Osteoblast (primary cell): ENCODE measurements at places on chromosomes 3 and 15. TPM values are rescaled to one million over a fixed set of nuclear protein-coding genes. Genes with fewer than 3 reads are reported as not detected.

GABRB3 gene
- total RNA-seq, result under 0.01 and 1.5 TPM in 2 replicates

PBRM1 gene
- 96.1 and 100 TPM in 2 replicates for total RNA-seq

AP3S2 gene
- total RNA-seq, result 54.8 and 63.7 TPM in 2 replicates

GRCh38 chr3:41357271-41357670 is 158.0 kb downstream of the CTNNB1 start:
- no peak overlapping the region for H3K4me3 ChIP-seq
- DNase-seq, result no peak
- H3K27ac ChIP-seq, result no peak overlapping the region
- no peaks in the 10 kb centered on the region for H3K4me1 ChIP-seq
- no peaks in the 10 kb centered on the region for H3K36me3 ChIP-seq

DNA sequence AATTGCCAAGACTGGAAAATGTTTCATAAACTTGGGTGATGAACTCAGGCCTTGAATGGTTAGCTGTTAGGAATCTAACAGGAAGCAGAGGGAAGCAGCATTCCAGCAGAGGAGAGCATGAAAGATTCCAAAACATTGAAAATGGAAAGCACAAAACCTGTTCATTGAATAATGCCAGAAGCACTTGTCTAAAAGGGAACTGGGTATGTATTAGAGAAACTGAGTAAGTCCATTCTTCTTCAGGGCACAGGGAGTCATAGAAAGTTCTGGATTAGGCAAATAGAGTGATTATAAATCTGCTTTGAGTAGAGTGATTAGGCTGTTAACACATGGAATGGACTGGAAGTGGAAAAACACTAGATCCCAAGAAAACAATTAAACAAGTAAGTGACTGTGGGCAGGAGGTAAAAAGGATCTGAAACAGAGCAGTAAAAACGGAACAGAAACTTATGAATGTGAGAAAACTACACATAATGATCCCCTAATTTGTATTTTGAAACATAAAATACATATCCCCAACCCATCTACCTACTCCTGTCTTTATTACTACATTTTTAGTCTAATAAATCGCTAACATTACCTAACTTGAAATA is 343.4 kb downstream of the TBC1D5 start:
- H3K36me3 ChIP-seq, result peaks cover 3% of the 10 kb centered on the region
- H3K27me3 ChIP-seq, result no peaks in the 10 kb centered on the region
- no peak overlapping the region for H3K27ac ChIP-seq
- DNase-seq, result no peak

- peaks cover 22% of the 10 kb centered on the region for H3K4me1 ChIP-seq
- H3K4me3 ChIP-seq, result peak overlapping the region; percentile 54
- peak; percentile 81 for DNase-seq
- H3K27ac ChIP-seq, result peak overlapping the region; percentile 54
- no peaks in the 10 kb centered on the region for H3K36me3 ChIP-seq
- no peaks in the 10 kb centered on the region for H3K27me3 ChIP-seq
Observed at GRCh38 chr3:169026543-169027182, 636.8 kb downstream of the MECOM start.

DNA sequence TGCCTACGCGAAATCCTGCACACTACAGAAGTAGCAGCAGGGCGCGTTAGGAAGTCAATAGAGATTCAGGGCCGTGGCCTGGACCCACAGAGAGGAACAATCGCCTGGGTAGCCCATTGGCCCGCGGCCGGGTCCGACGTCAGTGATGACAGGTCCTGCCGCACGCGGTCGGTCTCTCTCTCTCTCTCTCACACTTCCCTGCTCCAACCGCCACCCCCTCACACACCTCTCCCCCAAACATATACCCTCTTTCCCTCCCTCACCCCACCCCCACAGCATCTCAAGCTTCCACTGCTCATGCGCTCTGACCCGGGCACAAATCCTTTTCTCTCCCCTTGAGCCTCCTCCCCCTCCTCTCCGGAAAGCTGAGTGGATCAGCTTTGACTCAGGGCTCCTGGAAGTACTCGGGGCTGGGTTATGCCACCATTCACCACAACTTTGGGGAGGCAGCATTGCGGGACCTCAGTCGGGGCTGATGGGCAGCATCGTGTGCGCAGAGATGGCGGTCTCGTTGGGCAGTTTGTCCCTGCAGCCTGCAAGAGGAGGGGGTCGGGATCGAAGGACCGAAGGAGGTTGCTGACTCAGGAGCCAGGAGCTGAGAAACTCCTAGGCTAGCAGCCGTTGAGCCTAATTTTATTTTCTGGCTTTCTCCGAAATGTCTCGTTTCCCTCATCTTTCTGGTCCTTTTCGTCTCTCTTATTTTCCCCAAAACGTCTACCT is 9.0 kb downstream of the ZIC4 start:
- H3K4me3 ChIP-seq, result no peak overlapping the region
- H3K4me1 ChIP-seq, result no peaks in the 10 kb centered on the region
- peaks cover 89% of the 10 kb centered on the region for H3K27me3 ChIP-seq
- no peaks in the 10 kb centered on the region for H3K36me3 ChIP-seq
- peak; percentile 91 for DNase-seq

DNA sequence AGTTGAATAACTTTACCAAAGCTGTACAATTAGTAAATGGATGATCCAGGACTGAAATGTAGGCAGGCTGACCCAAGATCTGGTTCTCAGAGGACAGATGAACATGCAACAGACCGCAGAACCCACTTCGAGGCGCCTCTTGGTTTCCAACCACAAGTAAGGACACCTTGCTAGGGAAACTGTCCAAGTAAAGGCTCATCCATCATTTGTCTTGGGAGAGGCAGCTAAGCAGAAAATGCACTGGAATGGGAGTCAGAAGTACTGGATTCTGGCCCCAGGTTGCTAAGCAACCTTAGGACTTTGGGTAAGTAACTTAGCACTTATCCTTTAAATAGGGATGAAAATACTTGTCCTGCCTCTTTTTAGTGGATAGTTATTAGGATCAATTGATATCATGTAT is 366.3 kb upstream of the LRRC3B start:
- H3K27me3 ChIP-seq, result no peaks in the 10 kb centered on the region
- H3K27ac ChIP-seq, result no peak overlapping the region
- H3K36me3 ChIP-seq, result no peaks in the 10 kb centered on the region

- H3K27me3 ChIP-seq, result no peaks in the 10 kb centered on the region
- DNase-seq, result no peak
- H3K27ac ChIP-seq, result no peak overlapping the region
- H3K4me3 ChIP-seq, result no peak overlapping the region
Observed at GRCh38 chr3:69527498-69527897, 141.6 kb upstream of the FRMD4B start.

- no peaks in the 10 kb centered on the region for H3K27me3 ChIP-seq
- no peak overlapping the region for H3K4me3 ChIP-seq
- peak overlapping the region; percentile 60 for H3K27ac ChIP-seq
- H3K4me1 ChIP-seq, result peaks cover 10% of the 10 kb centered on the region
- peak; percentile 88 for DNase-seq
- no peaks in the 10 kb centered on the region for H3K36me3 ChIP-seq
Observed at GRCh38 chr3:185200639-185201038, 47.8 kb upstream of the C3orf70 start.

- H3K27me3 ChIP-seq, result no peaks in the 10 kb centered on the region
- H3K4me3 ChIP-seq, result no peak overlapping the region
- no peak overlapping the region for H3K27ac ChIP-seq
- no peaks in the 10 kb centered on the region for H3K36me3 ChIP-seq
Observed at GRCh38 chr15:81074773-81075172, 59.3 kb upstream of the CFAP161 start.

DNA sequence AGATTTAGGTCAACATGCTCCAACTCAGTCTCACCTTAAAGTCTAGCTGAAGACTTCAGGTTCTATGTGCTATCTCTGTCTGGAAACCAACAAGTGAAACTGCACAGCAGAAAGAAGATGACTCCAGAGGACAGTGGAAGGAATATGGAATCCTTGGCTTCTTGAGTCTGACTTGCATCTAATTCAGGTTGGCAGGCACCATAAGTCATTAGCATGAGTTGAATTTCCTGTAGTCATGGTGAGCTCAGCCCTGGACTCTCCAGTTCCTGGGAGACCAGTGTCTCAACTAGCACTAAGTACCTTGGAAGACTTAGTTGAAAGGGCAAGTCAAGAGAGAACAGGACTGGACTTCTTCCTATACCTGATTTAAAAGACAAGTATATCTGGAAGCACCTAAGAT is 129.7 kb downstream of the DTWD1 start:
- H3K36me3 ChIP-seq, result no peaks in the 10 kb centered on the region
- no peaks in the 10 kb centered on the region for H3K4me1 ChIP-seq
- H3K4me3 ChIP-seq, result no peak overlapping the region
- H3K27ac ChIP-seq, result no peak overlapping the region
- no peaks in the 10 kb centered on the region for H3K27me3 ChIP-seq

GRCh38 chr3:45309876-45310275 is 78.5 kb upstream of the LARS2 start:
- H3K27me3 ChIP-seq, result peaks cover 41% of the 10 kb centered on the region
- no peak overlapping the region for H3K27ac ChIP-seq
- no peak overlapping the region for H3K4me3 ChIP-seq

DNA sequence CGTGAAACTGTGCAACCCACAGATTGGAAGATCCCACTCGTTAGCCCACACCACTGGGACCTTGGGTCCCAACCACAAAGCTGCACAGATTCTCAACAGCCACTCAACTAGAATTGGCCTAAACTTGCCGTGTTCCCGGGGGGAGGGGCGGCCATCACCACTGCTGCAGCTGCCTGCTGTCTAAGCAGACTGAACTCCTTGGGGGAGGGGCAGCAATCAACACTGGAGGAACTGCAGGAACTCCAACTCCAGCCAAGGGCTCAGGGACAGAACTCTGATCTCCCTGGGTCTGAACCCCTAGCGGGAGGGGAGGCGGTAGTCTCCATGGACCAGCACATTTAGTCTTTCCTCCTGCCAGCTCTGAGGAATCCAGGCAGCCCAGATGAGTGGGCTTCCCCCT is 205.9 kb downstream of the RSL24D1 start:
- no peak for DNase-seq
- H3K4me1 ChIP-seq, result no peaks in the 10 kb centered on the region
- no peak overlapping the region for H3K4me3 ChIP-seq
- H3K27ac ChIP-seq, result no peak overlapping the region
- no peaks in the 10 kb centered on the region for H3K27me3 ChIP-seq
- no peaks in the 10 kb centered on the region for H3K36me3 ChIP-seq

DNA sequence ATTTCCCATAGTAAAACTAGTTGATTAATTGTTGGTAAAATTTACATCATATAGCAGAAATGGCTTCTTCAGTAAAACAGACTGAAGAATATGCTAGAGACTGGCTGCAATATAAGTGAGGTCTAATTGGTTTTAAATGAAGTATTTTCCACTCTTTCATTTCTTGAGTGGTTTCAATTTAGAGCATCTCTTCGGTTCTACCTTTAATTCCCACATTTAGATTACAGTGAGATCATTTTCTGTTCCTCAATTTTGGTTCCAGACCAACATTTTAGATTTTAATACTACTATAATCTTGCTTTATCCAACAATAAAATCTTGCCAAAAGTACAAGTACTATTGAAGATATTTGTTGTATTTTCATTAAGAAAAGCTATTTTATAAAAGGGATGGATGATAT is 1.0 kb upstream of the LRCH3 start:
- H3K27ac ChIP-seq, result peak overlapping the region; percentile 93
- no peak for DNase-seq
- H3K36me3 ChIP-seq, result peaks cover 13% of the 10 kb centered on the region
- H3K4me1 ChIP-seq, result peaks cover 19% of the 10 kb centered on the region
- no peaks in the 10 kb centered on the region for H3K27me3 ChIP-seq
- H3K4me3 ChIP-seq, result peak overlapping the region; percentile 95

DNA sequence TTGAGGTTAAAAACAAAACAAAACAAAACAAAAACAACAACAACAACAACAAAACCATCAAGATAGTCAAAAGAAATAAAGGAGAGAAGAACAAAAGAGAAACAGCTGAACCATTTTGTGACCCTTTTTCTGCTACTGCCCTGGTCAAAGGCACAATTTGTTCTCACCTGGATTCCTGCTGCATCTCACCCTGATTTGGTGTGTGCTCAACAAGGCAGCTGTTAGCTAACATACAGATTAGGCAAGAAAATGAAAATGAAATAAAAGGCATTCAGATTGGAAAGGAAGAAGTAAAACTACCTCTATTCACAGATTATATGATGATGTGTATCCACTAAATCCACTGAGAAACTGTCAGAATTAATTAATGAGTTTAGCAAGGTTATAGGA is 28.7 kb upstream of the XIRP1 start:
- DNase-seq, result no peak
- no peak overlapping the region for H3K4me3 ChIP-seq
- H3K4me1 ChIP-seq, result no peaks in the 10 kb centered on the region
- no peak overlapping the region for H3K27ac ChIP-seq

DNA sequence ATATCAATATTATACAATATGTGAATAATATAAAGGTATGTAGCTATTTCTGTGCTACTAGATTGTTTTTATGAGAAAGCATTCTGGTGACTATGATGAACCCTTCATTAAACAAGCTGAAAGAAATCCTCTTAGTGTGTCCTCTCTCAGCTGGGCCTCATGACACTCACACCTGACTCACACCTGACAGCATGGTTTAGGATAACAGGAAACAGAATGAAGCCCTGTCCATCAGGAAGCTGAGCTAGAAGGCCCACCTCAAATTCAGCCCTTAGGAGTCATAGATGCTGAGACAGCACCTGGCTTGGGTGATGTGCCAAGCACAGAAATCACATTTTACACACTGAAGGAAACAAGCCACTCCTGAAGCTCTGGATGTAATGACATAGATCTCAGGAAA is 30.8 kb downstream of the CHCHD4 start:
- DNase-seq, result no peak
- H3K27me3 ChIP-seq, result no peaks in the 10 kb centered on the region
- no peaks in the 10 kb centered on the region for H3K36me3 ChIP-seq
- no peak overlapping the region for H3K27ac ChIP-seq
- no peaks in the 10 kb centered on the region for H3K4me1 ChIP-seq

GRCh38 chr3:30597131-30597768 is 9.2 kb upstream of the TGFBR2 start:
- no peaks in the 10 kb centered on the region for H3K36me3 ChIP-seq
- H3K27me3 ChIP-seq, result no peaks in the 10 kb centered on the region
- H3K4me1 ChIP-seq, result peaks cover 9% of the 10 kb centered on the region
- no peak overlapping the region for H3K27ac ChIP-seq
- no peak for DNase-seq

DNA sequence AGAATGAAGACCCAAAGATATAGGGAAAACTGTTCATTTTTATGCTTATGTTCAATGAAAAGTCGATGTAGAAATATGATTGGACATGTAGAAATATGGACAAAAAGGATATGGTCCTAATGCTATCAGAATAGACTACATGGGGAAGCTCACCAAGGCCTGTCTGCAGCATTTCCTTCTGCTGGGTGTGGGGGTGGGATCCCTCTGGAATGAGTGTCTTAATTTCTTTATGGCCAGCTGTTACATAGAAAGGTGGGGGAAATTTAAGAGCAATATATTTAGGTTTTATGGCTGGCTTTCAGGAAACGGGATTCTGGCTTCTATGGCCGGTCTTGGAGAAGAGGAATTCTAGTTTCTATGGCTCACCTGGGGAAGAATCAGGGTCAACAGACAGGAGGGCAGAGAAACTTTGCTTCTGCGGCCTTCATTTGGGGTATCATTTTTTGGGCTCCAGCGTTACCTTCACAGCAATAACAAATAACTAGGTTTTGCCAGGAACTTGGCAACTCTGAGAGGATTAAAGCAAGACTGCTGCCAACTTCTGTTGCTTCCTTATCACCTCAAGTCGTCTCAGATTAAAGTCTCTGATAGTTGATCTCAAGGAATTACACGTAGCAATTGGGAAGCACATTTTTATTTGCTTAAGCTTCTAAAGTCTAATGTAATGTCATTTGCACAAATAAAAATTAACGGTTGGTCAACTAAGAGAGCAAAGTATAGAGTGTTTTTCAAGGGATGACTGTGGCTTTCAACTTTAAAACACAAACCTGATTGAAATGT is 57.0 kb upstream of the GATM start:
- H3K27ac ChIP-seq, result no peak overlapping the region
- no peak for DNase-seq
- H3K36me3 ChIP-seq, result no peaks in the 10 kb centered on the region
- no peak overlapping the region for H3K4me3 ChIP-seq
